Stimulated activated CD8-positive, alpha-beta memory T cell treated with anti-CD3 and anti-CD28 coated beads, Interleukin-7, amount 100 ng/mL, for 24 hours (primary cell): ENCODE measurements at places on chromosomes 11 and 22.
A peak's percentile ranks its signal among the peaks of the same experiment; 100 is the strongest.

DNA sequence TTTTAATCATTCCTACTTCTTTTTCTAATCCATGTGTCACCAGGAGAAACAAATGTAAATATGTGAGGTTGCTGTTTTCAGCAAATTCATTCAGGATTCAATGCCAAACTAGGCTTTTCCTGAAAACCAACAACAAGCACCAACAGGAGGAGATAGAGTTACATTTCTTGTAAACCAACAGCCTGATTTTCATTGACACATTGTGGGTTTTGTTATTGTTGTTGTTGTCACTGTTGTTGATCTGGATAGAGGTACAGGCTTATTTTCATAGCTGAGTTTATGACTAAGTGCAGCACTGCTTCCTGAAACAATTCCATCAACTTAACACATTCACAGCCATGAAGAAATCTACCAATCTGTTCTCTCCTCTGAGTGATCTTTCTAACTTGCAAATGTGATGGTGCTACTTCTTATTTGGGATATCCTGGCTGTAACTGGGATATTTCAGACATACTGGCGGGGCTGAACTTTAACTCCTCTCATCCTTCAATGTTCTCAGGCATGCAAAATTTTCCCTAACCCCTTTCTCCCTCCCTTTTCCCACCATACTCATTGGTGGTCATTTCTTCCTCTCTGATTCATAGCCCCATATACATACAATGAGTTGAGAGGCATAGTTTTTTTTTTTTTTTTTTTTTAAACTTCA lies 65.5 kb downstream of the ME3 start:
- no peak for DNase-seq

- no peak for DNase-seq
Observed at GRCh38 chr11:30328681-30329080, 5.8 kb downstream of the ARL14EP start.

- no peak for DNase-seq
Observed at GRCh38 chr11:43399983-43400630, 41.4 kb downstream of the TTC17 start.

DNA sequence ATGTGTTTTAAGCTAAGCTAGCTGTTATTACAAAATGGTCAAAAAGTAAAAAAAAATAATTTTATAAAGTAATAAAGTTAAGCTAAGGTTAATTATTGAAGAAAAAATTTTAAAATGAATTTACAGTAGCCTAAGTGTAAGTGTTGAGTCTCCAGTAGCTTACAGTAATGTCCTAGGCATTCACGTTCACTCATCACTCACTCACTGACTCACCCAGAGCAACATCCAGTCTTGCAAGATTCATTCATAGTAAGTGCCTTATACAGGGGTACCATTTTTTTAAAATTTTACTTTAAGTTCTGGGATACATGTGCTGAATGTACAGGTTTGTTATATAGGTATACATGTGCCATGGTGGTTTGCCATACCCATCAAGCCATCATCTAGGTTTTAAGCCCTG lies 11.6 kb upstream of the OOSP4B start:
- DNase-seq, result no peak

DNA sequence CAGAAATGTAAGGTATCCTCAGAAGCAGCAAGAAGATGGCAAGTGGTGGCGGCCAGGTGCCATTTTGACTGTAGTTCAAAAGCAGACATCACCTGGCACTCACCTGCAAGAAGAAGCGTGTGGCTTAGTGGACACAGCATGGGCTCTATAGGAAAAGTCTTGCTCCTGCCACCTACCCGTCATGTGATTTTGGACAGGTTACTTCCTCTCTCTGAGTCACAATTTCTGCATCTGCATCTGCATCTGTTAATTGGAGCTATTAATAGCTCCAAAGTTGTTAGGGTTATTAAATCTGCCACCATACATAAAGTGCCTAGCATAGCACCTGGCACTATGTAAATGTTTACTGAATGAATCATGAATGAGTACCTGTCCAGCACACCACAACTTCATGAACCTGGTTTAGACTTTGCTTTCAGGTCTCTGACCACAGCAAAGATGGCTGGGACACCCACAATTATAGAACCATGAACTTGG lies 16.8 kb downstream of the RAB30 start:
- DNase-seq, result no peak

DNA sequence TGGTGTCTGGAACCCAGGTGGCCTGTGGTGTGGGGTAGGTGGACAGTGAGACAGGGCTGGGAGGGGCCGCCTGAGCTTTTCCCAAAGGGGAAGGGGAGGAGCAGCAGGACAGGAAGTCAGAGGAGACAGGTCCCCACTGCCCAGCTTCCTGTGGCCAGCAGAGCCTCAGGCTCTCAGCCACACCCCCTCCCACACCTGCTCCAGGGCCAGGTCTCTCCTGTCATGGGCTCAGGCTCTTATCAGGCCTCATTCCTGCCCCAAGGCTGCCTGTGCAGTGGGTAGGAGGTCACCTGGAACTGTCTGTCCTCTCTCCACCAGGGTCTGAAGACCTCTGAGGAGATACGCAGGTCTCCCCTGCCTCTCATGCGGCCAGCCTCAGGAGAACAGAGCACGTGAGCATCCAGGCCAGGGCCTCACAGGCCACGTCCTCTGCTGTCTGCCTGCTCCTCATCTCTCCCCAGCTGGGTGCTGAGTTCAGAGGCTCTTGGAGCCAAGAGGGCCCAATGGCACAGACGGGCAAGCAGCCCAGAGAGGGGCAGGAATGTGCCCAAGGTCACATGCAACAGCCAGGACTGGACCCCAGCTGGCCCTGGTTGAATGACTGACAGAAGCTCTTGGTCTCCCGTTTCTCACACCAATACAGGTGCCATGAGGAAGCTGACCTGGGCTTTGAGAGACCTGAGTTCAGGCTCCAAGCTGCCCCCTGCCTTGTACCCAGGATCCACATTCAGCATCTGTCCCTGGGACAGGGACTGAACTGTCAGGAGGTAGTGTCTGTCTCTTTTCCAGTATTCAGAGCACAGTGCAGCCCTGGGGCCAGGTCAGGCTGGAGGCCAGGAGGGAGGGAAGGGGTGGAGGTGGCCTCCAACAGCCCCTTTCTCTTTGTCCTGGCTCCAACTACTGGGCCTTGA lies 16.7 kb downstream of the STARD10 start:
- no peak for DNase-seq

GRCh38 chr22:36383110-36383581 lies 4.6 kb downstream of the MYH9 start:
- DNase-seq, result no peak

GRCh38 chr11:1695548-1696108 lies 1.4 kb upstream of the KRTAP5-6 start:
- DNase-seq, result no peak

DNA sequence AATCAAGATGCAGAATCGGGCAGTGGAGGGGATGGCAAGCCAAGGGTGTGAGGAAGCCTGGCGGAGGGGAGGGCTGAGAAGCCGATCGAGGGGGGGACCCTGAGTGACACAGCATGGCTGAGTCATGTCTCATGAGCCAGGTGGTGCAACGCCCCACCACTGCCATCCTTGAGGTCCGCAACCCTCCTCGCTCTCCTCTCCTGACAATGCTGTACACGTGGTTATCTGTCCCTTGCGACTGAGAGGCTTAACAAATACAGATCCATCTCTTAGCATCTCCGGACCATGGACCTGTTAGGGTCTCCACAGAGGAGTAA lies 14.2 kb downstream of the SLC22A12 start:
- DNase-seq, result no peak

GRCh38 chr11:96110302-96110701 lies 186.4 kb upstream of the MTMR2 start:
- DNase-seq, result no peak

GRCh38 chr11:210122-210802 lies 2.8 kb downstream of the RIC8A start:
- DNase-seq, result no peak

DNA sequence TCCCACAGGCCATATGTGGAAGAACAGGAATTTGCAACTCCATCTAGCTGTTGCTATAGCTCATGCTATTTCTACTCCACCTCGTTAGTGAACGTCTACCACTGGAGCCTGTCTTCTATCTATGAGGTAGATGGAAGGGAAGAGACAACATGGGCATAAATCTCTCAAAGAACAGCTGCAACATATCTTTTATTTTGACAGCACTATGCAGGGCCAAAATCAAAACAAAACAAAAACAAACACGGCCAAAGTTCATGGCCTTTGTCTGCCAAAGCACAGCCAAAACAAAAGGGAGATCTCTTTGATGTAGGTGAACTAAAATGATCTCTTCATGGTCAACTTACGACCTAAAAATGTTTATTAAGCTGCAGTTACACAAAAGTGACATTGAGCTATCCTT lies 215.2 kb upstream of the MPPED2 start:
- no peak for DNase-seq

- no peak for DNase-seq
Observed at GRCh38 chr22:17823964-17824363, 49.7 kb upstream of the BID start.

DNA sequence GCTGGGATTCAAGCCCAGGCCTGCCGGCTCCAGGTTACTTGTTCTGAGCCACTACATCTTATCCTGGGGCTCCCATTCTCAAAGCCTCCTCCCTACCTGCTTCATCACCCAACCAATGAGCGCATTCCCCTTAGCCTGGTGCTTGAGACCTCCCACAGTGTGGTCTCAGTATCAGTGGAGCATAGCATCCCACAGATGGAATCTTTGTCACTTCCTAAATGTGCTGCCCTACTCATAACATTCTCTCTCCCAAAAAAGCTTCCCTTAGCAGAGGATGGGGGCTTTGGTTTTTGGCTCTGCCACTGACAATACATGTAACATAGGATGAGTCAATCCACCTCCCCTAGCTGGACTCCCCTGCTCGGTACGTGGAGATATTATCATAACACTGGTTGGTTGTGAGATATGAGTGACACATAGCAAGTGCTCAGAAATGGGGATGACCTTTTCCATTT lies 28.8 kb downstream of the TEAD1 start:
- no peak for DNase-seq

DNA sequence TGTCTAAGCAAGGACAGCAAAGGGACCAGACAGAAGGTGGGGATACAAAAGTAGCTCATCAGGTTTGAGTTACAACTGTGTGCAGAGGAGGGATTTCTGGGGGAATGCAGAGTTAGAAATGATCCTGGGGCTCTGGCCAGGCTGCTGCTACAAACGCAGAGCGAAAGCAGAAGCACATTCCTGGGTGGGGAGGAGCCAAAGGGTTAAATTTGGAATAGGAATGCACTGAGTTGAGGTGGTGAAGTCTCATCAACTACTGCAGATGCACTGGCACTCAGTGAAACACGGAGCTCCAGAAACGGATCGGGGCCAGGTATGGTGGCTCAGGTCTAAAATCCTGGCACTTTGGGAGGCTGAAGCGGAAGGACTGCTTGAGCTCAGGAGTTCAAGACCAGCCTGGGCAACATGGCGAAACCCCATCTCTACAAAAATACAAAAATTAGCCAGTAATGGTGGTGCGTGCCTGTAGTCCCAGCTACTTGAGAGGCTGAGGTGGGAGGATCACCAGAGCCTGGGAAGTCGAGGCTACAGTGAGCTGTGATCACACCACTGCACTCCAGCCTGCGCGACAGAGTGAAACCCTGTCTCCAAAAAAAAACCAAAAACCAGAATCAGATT lies 3.2 kb downstream of the CHKA start:
- no peak for DNase-seq

GRCh38 chr22:33492210-33492651 lies 428.0 kb downstream of the LARGE1 start:
- no peak for DNase-seq

DNA sequence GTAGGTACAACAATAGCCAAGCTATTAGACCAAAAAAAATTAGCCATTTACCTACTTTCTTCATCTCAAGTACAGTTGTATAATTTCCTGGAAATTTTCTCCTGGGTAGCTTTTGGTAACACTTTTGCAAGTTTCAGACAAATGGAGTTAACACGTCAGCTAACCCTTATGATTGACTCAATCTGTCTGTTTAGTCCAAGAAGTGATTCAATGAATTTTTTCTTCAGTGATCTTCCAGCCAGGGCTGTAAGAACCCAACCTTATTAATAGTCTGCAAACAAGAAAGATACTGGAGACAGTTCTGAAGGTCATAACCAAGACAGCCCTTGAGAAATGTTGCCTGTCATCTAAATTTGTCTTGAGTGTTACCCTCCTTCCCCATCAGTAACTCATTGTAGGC lies 30.1 kb upstream of the FIBIN start:
- no peak for DNase-seq

- DNase-seq, result peak; percentile 9
Observed at GRCh38 chr11:102047305-102047924, at the start of gene CFAP300. CFAP300 (plus strand) TSS chr11:102047437; CDS start chr11:102047471, 34 bp downstream.

DNA sequence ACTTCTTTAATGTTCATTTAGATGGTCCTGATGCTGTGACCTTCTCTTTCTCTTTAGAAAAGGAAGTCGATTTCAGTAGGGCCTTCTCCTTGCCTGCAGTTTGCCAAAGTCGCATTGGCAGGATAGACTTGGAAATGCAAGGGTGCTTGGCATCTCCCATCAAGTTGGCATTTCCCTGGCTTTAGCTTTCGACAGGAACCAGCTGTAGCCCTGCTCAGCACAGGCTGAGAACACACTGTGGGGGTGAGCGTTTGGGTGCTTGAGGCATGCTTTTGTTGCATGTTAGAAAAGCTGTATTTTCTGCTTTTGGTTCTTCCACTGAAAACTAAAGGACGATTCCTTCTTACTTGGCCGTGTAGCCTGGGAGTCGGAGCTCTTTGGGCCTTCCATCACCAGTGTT lies 37.7 kb downstream of the LDLRAD3 start:
- DNase-seq, result no peak

DNA sequence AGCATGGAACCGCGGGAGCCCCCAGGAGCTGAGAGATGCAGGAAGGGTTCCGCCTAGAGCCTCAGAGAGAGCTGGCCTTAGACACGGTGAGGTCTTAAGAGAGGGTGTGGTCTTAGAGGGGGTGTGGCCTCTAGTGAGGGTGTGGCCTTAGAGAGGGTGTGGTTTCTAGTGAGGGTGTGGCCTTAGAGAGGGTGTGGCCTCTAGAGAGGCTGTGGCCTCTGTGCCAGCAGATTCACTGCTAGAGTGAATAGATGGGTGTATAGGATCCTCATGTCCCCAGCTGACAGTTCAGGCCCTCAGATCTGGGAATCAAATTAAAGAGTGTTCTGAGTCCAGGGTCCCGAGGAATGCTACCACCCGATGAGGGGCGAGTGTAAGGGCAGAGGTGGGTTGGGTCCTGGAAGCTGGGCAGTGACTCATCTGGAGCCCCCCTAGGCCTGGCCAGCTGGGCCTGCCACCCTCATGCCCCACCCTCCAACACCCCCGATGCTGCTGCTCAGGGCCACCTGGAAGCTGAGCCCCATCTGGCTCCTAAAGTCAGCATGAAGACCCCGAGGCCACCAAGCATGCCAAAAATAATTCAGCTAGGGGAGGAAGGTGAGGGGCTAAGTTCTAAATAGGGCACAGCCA lies 49.5 kb downstream of the IGF2 start:
- DNase-seq, result no peak

GRCh38 chr22:45891471-45891995 lies 85.4 kb downstream of the WNT7B start:
- DNase-seq, result no peak

DNA sequence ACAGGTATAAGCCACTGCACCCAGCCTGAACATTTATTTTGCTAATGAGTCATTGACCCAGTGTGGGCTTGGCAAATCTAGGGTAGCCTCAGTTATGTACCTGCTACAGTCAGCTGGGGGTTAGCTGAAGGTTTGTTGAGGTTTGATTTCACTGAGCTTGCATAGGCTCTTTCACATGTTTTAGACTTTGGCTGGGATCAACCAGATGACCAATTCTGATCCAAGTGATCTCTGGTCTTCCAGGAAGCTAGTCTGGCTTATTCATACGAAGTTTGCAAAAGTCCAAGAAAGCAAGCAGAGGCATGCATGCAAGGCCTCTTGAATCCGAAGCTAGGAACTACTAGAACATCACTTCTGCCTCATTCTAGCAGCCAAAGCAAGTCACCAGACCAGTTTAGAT lies 21.0 kb downstream of the SERPING1 start:
- no peak for DNase-seq
